ENCODE measurements at places on chromosomes 4 and X.

- no peak for DNase-seq
Measured at GRCh38 chr4:78024085-78024484, 33.0 kb upstream of the FRAS1 start.

GRCh38 chr4:38873290-38873944 lies 5.8 kb downstream of the FAM114A1 start:
- no peak for DNase-seq

DNA sequence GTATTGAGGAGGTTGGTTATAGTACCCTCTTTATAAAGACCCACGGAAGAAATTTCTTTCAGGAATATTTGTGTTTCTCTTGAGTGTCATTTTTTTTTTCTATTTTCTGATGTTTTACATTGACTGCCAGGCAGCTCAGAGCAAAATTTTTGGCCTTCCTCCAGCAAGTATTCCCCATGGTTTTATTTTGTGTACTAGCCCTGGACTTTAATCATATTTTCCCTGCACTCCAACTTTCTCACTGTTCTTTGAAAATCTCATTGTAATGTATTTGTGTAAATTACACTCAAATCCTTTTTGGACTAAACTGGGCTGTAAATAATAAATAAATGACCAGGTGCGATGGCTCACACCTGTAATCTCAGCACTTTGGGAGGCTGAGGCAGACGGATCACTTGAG lies 45.6 kb upstream of the USP46 start:
- DNase-seq: no peak

DNA sequence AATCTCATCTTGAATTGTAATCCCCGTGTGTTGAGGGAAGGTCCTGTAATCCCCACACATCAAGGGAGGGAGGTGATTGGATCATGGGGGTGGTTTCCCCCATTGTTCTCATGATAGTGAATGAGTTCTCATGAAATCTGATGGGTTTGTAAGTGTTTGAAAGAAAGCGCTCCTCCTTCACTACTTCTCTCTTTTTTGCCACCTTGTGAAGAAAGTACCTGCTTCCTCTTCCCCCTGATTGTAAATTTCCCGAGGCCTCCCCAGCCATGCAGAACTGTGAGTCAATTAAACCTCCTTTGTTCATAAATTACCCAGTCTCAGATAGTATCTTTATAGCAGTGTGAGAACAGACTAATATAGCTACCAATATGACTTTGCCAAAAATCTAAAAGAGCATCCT lies 41.1 kb downstream of the GBA3 start:
- no peak for DNase-seq

GRCh38 chr4:107736037-107736436 lies 16.0 kb upstream of the PAPSS1 start:
- DNase-seq: no peak

- no peak for DNase-seq
Measured at GRCh38 chr4:184968784-184969201, 49.5 kb upstream of the HELT start.

GRCh38 chrX:17741123-17741511 lies 3.8 kb downstream of the SCML1 start:
- no peak for DNase-seq

DNA sequence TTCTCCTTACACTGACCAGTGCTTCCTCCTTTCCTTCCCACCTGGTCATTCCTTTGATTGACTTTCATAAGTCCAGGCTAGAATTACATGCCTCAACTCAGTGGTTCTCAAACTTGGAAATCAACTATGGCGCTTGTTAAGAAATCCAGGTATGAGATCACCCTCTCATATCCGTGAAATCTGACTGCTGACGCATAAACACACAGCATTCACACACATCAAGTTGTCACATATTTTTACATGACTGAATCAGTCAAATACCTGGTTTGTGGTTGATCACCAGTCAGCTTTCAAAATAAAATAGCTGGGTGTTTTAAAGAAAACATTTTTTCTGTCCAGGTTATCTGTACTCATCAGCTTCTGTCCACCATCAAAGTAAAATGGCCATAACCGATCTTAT lies 433.5 kb downstream of the AFF2 start:
- DNase-seq: no peak

DNA sequence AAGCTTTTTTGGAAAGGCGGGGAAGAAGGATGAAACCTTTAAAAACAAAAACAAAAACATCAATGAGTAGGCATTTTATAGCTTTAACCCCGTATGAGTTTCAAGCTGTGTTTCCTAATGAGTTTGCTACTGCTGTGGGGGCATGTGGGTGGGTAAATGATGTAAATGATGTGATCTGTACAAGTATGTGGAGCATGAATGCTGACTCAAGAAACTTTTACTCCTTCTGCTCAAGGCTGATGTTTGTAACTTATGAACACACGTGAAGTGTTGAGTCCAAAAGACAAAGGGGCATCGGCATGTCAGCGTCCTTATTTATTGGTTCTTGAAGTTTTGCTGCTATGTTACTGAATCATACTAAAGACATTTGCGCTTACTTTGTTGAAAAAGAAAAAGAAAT lies 76.9 kb downstream of the CLCN4 start:
- DNase-seq: no peak

- no peak for DNase-seq
Measured at GRCh38 chrX:41148553-41148952, 63.3 kb downstream of the USP9X start.

DNA sequence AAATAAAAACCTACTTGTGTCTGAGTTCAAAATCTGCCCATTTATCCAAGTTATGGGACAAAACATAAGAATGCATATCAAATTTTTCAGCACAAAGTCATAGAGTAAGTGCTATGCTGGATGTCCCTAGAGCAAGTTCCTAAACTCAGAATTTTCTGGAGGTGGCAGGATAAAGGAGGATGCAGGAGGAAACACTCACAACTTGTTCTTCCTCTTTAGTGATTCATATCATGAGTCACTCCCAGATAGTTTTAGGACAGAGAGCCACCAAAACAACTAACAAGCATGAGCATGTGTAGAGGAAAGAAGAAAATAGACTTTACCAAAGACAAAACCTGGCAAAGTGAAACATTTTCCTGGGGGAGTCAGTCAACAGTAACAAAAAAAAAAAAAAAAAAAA lies 302.7 kb downstream of the KCTD8 start:
- no peak for DNase-seq

GRCh38 chrX:55342533-55343501 lies 78.1 kb upstream of the PAGE3 start:
- DNase-seq: peak; percentile 64

DNA sequence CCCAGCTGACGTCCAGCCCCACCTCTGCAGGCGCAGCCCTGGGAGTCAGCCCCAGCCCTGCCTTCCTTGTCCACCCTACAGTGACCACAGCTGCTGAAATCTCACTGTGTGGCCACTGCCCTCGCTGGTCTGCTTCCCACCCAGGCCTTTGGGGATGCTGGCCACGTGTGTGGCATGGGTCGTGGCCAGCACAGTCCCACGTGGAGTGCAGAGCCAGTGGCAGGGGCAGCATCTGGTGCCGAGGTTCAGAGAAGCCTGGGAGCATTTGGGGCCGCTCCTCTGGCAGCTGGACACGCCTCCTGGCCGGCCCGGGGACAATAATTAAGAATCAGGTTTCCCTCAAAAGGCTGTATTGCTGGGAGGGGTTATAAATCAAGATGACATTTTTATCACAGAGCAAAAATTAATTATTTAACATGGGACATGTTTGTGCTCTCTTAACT lies 92.1 kb downstream of the HMX1 start:
- no peak for DNase-seq

- DNase-seq: no peak
Measured at GRCh38 chrX:22360129-22360528, 87.4 kb downstream of the CBLL2 start.

DNA sequence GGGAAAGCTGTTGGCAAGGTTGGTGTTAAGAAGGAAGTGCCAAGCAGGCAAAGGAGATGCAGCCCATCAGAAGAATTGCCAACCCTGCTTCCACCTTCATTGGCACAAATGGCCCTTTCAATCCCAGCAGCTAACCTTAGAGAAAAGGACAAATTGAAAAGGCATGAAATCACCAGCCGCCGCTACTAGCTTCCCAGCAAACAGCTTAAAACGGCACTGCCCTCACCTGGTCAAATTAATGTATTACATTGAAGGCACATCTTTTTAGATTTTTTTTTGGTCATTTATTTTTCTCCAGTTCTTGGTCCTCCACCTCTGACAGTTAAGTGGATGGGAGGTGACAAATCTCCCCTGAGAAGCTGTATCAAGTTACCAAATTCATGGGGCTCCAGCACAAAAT lies 51.0 kb upstream of the NHSL2 start:
- no peak for DNase-seq

- DNase-seq: no peak
Measured at GRCh38 chr4:74555843-74556242, 110.9 kb downstream of the AREG start.

DNA sequence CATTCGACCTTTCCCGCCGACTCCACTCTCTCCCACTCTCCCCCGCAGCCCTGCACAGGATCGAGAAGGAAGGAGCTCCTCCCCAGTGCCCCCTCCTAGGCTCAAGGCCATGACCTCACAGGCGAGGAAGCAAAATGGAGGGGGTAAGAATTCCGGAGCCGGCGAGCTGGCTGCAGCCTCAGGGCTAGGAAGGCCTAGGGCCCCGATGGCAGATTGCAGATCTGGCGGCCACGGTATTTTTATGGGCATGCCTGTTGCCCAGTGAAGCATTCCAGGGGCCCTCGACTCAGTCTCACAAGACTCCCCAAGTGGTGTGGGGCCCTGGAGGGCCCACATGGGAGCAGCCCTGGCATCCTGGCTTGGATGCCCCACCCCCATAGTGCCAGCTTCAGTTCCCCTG lies 942 bp upstream of the L1CAM start:
- no peak for DNase-seq

- no peak for DNase-seq
Measured at GRCh38 chr4:185171373-185172071, 28.5 kb downstream of the SLC25A4 start.

DNA sequence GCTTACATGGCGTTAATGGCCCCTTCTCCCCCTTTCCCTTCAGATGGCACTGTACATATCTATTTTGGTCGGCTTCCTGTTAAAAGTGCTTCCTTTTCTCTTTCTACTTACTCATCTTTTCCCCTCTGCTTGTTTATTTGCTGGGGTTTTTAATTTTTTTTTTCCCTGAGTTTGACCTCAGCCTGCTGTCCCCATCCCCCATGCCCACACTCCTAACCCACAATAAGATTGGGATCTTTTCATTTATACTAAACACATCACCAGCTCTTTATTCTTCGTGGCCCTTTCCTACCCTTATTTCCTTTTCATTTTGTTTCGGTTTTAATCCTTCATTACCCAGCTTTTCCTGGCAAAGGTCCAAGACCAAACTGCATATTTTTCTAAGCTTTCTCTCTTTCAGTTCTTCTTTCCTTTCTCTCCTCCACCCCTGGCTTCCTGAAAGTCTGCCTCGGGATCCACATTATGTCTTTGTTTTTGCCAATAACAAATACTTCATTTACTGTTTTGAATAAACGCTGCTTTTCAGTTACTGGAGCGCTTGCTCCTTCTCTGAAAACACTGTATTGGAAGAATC lies 152.0 kb upstream of the USP9X start:
- DNase-seq: no peak

- no peak for DNase-seq
Measured at GRCh38 chr4:187993827-187994226, 1.7 kb upstream of the ZFP42 start.

Measured in T-cell (primary cell).